ENCODE measurements at places on chromosomes 16 and 17.
A peak's percentile ranks its signal among the peaks of the same experiment; 100 is the strongest.

GRCh38 chr16:77437859-77438258 is 3.0 kb upstream of the ADAMTS18 start:
- peak; percentile 42 for DNase-seq

- no peak for DNase-seq
Observed at GRCh38 chr17:79085154-79085920, 10.7 kb downstream of the ENGASE start.

DNA sequence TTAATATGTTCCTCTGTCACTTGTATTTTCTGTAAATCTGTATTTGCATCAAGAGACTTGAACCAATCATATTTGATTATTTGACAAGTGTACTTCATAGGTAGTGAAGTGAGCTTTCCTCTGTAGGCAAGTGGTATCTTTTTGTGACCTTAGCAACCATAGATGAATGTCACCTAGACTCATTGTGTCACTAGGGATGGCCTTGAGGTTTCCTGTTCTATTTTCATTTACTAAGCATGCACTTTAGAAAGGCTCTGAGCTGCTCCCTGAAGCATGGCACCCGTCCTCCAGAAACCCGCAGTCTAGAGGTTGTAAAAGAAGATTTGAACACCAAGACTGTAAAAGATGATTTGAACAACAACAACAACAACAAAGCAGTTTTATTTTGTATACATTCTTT is 151.7 kb downstream of the PRKCB start:
- DNase-seq = no peak

- no peak for DNase-seq
Observed at GRCh38 chr17:79529661-79530081, 81.2 kb downstream of the RBFOX3 start.

- no peak for DNase-seq
Observed at GRCh38 chr16:24975428-24975889, 39.7 kb downstream of the ARHGAP17 start.

DNA sequence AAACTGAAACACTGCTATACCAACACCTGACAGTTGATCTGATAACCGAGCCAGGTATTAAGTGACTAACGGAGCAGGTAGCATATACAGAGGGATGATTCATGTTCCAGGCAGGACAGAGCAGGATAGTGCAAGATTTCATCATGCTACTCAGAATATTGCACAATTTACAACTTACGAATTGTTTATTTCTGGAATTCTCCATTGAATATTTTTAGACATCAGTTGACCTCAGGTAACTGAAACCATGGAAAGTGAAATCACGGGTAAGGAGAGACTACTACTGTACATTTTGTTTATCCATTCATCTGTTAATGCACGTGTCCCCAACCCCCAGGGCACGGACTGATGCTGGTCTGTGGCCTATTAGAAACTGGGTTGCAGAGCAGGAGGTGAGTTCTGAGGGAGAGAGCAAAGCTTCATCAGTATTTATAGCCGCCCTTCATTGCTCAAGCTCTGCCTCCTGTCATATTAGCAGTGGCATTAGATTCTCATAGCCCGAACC is 14.5 kb upstream of the PPM1E start:
- no peak for DNase-seq

DNA sequence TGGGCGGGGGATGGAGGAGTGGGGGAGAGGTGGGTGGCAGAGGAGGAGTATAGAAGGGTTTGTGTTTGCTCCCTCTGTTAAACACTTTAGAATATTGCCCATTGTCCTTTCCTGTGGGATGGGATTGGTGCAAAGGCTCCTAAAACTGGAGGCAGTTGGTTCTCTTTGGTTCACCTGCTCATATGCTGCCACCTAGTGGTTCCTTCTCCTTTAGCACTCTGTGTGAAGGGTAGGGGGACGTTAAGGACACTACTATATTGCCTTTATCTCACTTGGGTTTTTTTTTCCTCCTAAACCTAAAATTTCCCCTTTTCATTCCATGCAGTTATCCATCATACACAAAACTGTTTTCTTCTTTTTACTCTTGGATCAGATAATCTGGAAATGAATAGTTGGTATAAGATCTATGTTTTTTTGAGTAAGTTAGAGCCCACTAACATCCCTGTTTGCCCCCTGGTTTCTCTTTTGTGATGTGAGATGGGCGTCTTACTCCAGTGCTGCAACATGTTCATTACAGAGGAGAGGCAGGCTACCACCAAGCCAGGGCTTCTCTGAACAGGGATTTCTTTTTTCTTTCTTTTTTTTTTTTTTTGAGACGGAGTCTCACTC is 23.8 kb downstream of the SNX11 start:
- peak; percentile 73 for DNase-seq

DNA sequence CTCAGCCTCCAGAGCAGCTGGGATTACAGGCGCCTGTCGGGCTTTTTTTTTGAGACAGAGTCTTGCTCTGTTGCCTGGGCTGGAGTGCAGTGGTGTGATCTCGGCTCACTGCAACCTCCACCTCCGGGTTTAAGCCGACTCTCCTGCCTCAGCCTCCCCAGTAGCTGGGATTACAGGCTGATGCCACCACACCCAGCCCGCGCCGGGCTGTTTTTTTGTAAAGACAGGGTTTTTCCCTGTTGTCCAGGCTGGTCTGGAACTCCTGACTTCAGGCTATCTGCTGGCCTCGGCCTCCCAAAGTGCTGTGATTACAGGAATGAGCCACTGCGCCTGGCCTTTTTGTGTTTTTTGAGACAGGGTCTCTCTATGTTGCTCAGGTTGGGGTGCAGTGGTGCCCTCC is 27.4 kb upstream of the SPNS3 start:
- no peak for DNase-seq

DNA sequence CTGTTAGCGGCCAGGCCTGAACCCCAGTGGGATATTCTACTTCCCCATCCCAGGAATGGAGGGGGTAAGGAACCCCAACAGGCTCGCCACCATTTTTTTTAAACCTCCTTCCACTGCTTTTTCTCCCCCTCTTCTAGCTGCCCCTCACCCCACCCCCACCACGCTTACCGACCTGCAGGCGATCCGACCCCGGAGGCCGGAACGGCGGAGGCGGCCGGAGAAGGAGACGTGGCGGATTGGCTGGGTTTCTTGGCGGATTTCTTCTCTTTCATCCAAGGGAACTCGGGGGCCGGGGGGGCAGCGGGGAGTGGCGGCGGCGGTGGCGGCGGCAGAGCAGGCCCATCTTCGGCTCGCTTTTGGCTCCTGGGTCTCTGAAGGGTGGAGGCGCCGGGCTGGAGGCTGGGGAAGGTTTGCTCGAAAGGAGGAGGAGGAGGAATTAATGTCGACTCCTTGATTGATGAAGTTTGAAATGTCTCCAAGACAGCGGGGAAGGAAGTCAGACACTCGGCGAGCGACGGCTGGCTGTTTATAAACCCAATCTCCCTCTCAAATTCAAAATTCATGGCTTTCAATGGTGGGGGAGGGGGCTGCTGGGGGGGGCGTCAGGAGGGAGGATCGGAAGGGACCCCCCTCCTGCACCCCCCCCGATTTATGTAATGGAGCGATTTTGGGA is 424 bp downstream of the HOXB2 start:
- DNase-seq = peak; percentile 56

DNA sequence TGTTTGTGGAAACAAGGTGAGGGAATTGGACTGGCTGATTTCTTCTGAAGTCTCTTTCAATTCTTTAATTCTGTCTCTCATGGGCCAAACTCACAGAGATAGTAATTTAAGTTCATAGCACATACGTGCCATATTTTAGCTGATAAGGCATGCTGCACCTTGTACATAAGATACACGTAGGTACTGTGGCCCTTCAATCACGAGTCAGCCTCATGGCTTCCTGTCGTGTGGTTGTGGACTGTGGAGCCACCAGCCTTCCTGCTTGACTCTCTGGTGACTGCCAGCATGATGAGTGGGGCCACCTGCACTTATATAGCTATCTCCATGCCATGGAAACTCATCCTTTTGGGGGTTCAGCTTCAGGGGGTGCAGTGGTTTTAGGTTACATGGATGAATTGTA is 25.1 kb downstream of the KSR1 start:
- no peak for DNase-seq

GRCh38 chr17:806781-807522 is 24.8 kb downstream of the MRM3 start:
- DNase-seq = no peak

GRCh38 chr17:64055183-64056142 is 35.0 kb upstream of the ICAM2 start:
- no peak for DNase-seq

DNA sequence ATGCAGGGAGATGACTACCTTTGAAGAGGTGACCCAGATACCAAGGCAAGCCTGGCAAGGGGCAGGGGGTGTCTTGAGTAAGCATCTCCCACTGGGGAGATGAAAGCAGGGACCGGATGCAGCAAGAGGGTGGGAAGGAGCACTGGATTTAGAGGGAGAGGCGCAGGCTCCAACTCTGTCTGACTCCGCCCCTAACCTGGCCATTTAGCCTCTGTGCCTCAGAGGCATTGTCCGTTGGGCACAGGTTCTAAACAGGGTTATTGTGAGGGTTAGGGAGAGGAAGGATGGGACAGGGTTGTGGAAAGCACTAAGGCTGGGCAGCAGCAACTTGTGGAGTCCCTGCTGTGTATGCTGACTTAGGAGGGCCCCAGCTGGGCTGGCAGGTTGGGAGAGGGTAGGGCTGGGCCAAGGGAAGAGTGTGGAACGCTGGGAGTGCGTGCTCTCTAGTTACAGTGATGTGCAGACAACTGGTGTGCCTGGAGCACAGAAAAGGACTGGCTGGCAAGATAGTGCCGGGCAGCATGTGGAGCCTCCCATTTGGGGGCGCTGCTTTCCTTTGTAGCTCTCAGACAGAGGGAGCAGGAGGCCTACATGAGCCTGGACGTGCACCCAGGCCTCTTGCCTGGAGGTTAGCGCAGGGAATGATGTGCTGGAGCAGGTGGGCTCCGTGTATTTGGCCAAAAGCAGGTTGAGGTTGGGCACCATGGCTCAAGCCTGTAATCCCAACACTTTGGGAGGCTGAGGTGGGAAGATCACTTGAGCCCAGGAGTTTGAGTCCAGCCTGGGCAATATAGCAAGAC is 26.2 kb downstream of the TBX2 start:
- no peak for DNase-seq

DNA sequence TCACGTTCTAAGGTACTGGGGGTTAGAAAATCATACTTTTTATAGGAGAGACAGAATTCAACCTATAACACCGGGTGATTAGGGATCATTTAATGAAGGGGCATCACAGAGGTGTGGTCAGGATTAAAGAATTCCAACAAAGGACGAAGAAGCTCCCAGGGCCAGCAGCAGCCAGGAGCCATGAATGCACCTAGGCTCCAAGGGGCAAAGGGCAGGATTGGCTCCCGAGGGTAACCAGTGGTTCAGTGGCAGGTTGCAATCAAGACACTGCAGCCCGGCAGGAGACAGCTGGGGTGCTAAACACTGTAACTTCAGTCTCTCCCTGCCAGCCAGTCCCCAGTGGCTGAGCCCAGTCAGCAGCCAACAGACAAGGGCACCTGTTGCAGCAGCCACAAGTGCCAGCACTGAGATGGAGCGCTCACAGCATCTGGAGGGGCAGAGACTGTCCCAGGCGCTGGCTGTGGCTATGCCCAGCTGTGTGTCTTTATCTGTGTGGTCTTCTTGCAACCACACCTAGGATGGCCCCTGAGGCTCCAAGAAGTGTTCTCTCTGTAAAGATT is 23.9 kb downstream of the DHRS7C start:
- DNase-seq = no peak

DNA sequence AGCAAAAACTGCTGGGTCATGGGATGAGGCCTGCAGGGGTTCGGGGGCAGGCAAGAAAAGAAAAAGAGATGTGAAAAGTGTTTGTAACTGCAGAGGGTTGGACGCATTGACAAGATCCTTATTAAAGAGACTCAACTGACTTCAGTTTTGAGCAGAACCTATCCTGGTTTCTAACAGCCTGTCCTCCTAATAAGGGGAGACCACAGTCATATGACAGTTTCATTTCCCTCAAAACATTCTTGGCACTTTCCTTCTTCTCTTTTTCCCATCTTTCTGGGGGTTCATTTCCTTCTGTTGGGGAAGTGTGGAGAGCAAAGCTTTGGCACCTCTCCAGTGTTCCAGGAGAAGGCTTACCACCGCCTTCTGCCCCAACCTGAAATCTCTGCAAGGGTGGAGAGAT is 118.5 kb downstream of the MAF start:
- no peak for DNase-seq

DNA sequence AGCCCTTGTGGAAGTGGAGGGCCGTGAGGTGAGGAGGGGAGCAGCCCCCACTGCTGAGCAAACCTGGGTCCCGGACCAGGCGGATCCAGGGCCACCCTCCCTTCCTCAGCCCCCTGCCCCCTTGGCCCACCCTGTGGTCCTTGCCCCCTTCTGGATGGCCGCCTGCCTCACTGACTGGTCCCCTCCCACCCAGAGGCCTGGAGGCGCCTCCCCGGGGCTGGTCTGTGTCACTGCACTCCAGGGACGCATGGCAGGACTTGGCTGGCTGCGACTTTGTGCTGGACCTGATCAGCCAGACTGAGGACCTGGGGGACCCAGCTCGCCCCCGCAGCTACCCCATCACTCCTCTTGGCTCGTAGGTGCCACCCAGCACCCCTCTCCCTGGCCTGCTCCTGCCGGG is 19.2 kb upstream of the SMIM5 start:
- no peak for DNase-seq

DNA sequence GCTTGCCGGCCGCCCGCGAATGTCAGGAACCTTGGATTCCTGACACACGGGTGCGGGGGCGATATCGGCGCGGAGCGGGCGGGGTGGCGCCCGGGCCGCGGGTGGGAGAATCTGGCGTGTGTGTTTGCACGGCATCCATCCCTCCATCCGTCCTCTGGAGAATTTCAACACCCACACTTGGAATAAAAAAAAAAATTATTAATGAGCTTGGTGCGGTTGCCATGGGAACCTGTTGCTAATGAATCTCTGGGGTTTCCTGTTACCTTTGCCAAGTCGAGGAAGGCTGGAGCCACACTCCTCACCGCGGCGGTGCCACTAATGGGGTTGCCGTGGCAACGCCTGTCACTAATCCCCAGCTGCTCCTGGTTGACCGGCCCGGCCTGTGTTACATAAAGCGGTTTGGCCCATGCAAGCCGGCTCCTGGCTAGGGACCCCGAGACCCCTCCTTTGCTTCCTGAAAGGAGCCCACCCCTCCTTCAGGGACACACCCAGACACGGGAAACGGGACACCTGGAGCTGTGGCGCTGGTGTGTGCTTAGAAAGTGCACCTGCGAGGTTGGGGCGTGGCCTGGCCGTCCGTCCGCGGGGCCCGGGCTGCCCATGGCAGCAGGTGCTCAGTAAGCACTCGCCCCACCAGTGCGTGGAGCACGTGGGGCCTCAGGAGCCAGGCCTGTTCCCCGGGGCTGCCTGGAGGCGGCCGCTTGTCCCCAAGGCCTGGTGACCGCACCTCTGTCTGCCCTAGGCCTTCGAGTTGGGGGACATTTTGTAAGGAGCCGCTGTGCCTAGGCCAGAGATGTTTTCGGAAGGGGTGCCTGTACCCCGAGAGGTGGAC is 14.6 kb downstream of the CACNA1H start:
- DNase-seq = peak; percentile 55

DNA sequence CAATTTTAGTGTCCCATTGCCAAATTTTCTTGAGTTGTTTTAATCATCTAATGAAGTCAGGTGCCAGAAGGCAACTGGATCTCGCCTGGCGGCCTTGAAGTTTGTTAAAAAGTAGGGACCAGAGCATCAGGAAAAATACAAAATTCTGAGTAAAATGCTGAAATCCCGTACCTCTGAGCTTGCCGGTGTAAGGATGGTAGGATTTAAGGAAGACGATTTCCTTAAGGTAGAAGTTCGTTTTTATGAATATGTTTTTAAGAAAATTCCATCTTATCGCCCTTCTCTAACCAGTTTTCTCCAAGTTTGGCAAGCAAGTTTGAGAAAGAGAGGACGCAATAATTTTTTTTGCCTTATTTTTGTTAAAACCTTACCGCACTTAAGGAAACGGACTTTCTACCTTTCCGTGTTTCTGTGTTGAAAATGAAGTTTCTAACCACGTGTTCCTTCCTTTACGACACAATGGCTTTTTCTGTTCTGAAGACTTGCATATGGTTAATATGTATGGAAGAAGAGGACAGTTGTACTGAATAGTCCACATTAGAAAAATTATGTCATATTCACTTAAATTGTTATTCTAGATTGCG is 748 bp downstream of the ATF7IP2 start:
- no peak for DNase-seq
